ENCODE measurements at places on chromosomes 3 and 15.

DNA sequence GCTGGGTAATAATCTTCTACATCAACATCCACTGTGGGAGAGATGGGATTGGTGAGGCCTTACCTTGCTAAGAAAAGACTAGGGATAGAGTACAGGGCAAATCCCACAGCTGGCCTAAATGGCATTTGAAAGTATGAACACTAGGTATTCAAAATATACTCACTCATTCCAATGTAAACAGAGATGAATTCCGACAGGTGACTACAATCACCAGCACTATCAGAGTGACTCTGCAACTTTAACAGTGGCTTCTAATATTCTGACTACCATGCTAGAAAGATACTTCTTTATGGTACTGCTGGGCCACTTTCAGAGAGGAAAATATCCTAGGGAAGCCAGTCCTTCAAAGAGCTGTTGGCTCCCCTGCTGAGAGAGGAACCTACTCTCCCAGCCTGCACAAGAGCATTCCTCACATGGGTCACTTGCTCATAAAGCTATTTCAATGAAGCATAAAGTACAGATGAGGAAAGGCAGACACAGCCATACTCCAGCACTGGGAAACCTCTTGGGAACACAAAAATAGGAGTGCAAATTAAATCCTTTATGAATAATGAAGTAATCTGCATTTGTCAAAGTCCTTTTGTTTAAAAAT lies 21.5 kb upstream of the MAN2C1 start:
- no peak for DNase-seq

- no peak for DNase-seq
Observed at GRCh38 chr15:26759986-26760385, 12.9 kb downstream of the GABRB3 start.

DNA sequence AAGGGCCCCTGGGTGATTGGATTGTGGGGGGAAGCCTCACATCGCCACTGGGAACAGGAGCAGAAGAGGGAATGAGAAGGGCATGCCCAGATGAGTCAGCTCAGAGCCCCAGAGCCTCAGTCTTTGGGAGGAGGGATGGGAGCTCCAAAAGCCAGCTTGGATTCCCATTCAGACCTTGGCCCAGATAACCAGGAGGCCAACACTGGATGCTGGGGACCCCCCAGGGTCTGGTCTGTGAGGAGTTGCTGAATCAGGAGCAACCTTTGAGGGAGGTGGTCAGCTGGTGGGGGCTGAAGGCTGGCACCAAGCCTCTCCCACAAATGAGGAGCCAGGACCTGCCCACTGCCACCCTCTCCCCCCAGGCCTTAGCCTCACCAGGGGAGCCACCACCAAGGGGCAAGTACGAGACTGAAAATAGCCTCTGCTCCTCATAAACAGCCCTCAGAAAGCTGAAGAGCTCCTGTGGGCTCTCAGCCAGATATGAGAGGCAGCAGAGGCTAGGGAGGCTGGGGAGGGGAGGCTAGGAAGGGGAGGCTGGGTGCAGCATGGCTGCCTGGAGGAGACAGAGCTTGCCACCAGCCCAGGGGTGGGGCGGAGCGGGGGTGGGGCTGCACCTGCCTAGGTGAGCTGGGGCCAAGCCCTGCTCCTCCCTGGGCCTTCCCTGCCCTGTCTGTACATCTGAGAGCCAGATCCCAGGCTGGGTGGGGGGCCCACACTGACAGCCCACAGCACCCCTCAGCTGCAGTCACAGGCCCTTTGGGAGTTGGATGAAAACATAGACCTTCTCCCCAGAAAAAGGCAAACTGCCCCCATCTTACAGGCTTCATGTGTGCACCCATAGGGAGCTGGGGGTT lies 99.8 kb downstream of the SEC22A start:
- DNase-seq: no peak

DNA sequence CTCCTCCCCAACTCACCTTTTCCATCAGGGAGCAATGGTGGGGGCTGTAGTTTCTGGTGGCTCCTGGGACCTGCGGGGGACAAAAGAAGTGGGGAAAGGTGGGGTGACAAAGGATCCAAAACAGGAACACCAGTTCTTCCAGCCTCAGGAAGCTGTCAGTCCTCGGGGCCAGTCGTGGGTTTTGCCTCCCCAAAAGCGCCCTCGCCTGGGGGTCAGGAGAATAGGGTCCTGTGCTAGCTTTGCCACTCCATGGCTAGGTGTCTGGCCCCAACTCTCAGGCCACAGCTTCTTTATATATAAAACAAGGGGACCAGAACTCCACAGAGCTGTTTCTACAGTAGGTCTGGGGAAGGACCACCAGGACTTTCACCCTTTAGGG lies 4.0 kb downstream of the CCDC9B start:
- no peak for DNase-seq

DNA sequence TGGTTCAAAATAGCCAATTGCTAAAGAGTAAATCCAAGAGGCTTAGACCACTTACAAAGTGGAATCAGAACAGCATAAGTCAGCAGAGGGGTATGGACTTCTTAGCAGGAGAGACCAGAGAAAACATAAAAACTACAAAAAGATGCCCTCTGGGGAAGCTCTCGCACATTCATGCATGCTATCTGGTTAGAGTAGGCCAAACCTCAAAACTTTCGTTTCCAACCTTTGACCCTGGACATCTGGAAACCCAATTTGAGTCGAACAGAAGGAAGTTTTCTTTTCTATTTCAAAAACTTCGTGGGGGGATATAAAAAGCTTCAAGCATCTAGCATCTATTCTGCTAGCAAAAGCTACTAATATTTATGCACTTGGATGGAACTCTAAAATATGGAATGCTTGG lies 523.9 kb upstream of the AGTR1 start:
- DNase-seq: no peak

GRCh38 chr15:28956491-28956890 lies 70.7 kb downstream of the APBA2 start:
- DNase-seq: no peak

DNA sequence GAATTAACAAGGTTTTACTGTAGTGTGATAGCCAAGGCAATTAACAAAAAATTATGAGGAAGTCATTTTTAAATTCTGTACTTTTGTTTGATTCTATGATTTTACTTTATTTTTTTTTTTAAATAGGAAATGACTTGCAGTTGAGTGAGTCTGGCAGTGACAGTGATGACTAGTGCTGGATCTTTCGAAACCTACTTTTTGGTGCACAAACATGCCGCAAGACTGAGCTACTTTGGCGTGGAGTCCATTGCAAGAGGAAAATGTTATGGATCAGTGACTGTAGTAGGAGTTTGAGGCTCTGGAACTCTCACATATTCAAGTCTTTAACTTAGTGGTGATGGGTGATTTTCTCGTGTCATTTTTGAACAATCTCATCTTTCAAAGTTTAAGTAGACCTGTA lies 11.6 kb downstream of the EAF1 start:
- DNase-seq: peak; percentile 10

GRCh38 chr3:122714273-122714672 lies 33.6 kb downstream of the PARP14 start:
- no peak for DNase-seq

DNA sequence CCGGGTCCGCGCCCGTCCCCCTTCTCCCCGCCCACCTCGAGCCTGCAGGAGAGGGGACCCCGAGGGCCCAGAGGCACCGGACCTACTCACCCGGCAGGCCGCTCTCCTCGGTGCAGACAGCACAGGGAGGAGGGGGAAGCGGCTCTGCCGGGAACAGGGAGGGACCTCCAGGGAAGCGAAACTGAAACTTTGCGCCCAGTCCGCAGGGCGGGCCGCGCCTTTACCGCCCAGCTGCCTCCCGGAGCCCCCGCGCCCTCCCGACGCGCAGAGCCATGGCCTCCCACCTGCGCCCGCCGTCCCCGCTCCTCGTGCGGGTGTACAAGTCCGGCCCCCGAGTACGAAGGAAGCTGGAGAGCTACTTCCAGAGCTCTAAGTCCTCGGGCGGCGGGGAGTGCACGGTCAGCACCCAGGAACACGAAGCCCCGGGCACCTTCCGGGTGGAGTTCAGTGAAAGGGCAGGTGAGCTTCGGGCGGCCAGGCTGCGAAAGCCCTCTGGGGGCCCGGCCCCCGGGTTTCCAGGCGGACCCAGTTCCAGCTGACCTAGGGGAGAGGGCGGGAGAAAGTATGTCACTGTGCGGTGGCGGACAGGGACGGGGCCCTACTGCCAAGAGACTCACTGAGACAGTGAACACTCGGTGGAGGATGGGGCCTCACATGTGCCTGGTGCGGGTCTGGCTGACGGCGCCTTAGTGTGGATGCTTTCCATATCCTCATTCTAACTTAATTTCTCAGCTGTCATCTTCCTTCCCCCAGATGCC lies at the start of the genes DTX3L and PARP9:
TSS of gene DTX3L (plus strand) at position 184 of the 758 bp plus-strand sequence. CDS start at position 273, 89 bp downstream.
TSS of gene PARP9 (minus strand) at position 146 of the 758 bp plus-strand sequence. CDS start 4,680 bp downstream, outside the sequence.
- DNase-seq: peak; percentile 78

GRCh38 chr3:61938878-61939549 lies 377.6 kb downstream of the PTPRG start:
- no peak for DNase-seq

DNA sequence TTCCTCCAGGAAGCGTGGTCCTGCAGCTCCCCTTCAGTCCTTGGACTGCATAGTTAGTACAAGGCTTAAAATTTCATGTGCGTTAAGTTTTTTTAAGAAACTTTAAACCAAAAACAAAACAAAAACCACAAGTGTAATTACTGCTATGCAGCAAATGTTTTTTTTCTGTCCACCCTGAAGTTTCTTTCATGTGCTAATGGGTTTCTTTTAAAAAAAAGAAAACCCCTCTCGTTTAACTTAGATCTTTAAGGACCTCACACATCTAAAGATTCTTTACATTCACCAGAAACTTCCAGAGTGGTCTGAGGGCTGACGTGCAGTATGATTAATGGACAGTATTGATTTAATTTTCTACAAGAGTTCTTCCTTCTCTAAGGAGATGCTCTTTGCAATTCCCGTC lies 72.0 kb upstream of the PYGO1 start:
- DNase-seq: no peak

Data from fibroblast of skin of abdomen (primary cell).